ENCODE measurements at places on chromosomes 4 and X.
A peak's percentile ranks its signal among the peaks of the same experiment; 100 is the strongest.

- DNase-seq: peak; percentile 87
Observed at GRCh38 chr4:169611991-169612870, at the start of gene NEK1. TSS of gene NEK1 (minus strand) at chr4:169612583. CDS start at chr4:169602630, 9,953 bp downstream.

- DNase-seq: no peak
Observed at GRCh38 chr4:153161226-153161963, 42.8 kb upstream of the TRIM2 start.

- DNase-seq: no peak
Observed at GRCh38 chr4:47639531-47639930, 154.5 kb downstream of the ATP10D start.

- no peak for DNase-seq
Observed at GRCh38 chr4:36322921-36323354, 41.5 kb downstream of the DTHD1 start.

DNA sequence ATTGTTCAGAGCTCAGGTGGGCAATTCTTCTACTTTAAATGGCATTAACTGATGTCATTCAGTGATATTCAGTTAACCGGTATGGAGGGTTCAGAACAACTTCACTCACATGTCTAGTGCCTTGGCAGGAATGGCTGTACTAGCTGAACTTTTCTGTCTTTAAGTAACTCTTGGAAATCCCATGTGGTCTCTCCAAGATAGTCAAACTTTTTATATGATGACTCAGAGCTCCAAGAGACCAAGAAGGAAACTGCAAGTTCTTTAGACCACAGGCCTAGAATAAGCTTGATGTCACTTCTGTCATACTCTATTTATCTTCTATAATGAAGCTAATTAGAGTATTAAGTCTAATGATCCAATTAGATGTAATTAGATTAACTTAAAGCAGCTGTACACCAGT lies 24.9 kb downstream of the LHFPL1 start:
- no peak for DNase-seq

DNA sequence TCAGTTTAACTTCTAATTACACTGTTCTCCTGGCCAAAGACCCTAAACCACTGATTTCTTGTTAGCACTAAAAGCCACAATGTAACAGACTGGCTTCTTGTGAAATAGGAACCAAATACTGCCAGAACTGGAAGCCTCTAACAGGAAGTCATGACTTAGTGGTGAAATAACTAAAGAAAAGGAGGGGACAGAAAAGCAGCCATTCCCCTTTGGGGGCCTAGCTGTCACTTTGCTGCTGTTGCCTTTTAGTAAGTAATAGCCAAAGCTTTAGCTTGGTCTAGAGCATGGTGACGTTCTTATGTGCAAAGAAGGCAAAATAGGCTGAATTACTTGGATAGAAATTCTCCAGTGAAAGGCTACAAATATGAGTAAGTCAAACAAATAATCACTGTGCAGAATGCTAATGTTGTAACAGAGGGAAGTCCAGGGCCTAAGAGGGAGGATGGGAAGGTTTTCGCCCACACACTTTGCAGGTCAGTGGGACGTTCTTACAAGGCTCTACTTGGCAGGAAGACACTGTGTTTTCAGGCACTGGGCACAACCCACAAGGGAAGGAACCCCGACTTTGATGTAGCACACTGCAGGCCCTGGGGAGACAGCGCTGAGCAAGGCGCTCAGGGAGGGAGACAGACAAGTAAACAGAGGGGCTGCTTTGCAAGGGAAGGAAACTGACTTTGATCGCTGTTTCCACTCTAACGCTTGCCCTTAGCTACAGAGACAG lies 16.7 kb downstream of the GAB3 start:
- DNase-seq: no peak

- no peak for DNase-seq
Observed at GRCh38 chrX:116749943-116750342, 287.2 kb upstream of the CT83 start.

DNA sequence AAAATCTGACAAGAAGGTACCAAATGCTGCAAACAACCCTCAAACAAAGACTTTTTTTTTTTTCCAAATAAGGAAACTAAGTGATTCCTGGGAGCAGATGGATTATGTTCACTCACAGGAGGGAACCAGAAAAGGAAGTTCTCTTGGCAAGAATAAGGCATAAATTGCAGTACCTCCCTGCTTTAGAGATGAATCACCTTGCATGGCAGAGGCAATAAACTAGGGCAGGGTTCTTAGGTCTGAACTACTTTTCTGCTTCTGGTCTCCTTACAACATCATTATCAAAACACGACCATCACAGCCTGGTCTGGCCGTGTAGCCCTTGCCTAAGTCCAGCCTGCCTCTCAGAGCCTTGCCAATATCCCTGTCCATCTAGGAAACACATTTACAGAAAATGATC lies 6.3 kb downstream of the TMEM31 start:
- DNase-seq: no peak

- no peak for DNase-seq
Observed at GRCh38 chrX:68332201-68332731, 101.0 kb downstream of the OPHN1 start.

DNA sequence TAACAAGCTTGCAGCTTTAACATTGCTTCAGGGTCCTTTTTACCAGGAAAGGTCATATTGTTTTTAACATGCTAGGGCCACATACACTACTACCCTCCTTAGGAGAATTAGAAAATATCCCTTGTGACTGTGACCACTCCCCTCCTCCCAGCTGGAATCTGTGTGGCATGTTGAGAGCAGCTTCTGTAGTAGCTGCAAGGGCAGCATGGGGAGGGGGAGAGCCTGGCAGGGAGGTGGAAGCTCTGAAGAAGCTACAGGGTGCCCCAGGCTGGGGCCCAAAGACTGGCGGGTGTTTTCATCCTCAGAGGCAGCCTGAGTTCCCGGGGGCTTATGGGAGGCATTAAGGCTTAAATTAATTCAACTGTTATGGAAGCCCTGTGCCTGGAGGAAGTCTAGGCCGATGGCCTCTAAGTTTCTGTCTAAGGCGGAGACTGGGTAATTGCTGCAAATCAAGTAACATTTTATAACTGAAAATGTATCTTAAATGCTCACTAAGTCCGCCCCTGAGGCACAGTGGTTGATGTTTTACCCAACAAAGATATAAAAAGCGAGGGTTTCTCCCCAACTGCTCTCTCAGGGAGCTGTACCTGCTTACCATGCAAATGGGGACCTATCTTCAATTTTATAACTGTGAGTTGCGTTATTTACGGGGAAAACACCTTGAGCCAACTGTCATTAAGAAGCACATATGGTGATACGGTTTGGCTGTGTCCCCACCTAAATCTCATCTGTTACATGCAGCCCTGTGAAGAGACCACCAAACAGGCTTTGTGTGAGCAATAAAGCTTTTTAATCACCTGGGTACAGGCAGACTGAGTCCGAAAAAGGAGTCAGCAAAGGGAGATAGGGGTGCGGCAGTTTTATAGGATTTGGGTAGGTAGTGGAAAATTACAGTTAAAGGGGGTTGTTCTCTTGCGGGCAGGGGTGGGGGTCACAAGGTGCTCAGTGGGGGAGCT lies 37.4 kb upstream of the STS start:
- no peak for DNase-seq

- DNase-seq: no peak
Observed at GRCh38 chr4:121554382-121554781, 142.4 kb downstream of the ANXA5 start.

- no peak for DNase-seq
Observed at GRCh38 chr4:575281-576141, 584 bp downstream of the TMEM271 start.

- DNase-seq: no peak
Observed at GRCh38 chrX:63350465-63350877, 661 bp downstream of the SPIN4 start.

DNA sequence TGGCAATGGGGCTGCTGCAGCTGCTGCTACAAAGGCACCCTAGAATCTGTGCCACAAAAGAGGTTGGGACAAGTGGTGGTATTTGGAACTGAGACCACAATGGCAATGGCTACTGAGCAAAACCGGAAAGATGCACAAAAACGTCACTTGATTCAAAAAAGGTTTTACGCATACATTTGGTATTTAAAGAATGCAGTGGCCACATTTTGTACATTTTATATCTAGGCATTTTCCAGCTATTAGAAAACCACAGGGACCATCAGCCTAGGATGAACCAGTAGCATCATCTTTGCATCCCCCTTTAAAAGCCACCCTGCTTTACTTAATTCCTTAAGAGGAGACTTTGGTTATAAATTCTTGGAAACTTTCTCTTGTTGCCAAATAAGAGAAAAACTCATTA lies 104.8 kb upstream of the CXCL13 start:
- no peak for DNase-seq

GRCh38 chr4:26813698-26814097 lies 46.9 kb upstream of the STIM2 start:
- no peak for DNase-seq

GRCh38 chr4:142596121-142596520 lies 250.0 kb downstream of the INPP4B start:
- no peak for DNase-seq

- DNase-seq: no peak
Observed at GRCh38 chr4:98283219-98284189, 22.3 kb downstream of the RAP1GDS1 start.

DNA sequence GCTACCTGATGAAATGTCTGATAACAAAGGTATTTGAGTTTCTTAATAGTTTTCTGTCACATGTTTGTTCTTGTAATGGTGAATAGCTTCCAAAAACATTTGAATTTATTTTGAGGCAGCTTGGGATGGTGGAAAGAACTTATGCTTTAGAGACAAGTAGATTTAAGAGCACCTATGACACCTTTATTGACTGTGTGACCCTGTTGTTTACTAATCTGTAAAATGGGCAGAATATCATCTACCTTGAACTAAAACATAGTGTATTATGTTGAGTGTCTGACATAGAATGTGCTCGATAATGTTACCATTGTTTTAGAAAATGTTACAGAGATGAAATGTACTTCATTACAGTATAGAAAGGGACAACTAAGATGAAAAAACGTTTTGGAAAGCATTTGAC lies 24.9 kb downstream of the STAG2 start:
- DNase-seq: no peak

- DNase-seq: no peak
Observed at GRCh38 chr4:67723949-67724348, 23.0 kb upstream of the UBA6 start.

DNA sequence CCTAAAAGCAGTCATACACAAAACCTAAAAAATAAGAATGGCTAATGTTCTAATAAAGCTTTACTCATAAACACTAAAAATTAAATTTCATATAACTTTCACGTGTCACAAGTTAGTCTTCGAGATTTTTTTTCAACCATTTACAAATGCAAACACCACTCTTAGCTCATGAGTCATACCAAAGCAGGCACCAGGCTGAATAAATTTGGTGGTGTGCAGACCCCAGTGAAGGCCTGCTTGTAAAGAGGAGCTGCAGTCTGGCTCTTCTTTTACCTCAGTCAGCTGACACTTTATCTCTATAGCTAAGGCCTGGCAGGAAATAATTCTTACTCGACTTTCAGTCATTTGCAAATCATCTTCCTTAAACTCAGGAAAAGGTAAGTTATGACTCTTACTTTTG lies 37.4 kb downstream of the CLOCK start:
- DNase-seq: no peak

DNA sequence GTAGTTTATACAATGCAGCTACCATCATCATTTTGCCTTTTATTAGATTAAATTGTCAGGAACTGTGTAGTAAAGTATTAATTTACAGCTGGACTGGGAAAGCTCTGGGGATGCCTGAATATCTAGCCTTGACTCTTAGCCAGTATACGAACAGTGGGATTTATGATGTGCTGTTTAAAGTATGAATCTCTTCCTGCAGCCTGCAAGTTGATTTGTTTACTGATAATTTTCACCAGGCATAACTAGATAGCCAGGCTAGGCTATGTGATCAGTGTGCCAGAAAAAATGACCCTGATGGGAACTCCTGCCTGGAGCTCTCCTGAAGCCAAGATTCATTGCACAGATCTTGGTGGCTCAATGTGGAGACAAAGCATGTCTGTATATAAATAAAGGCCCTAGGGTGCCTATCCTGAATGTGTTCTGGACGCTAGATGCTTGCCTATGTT lies 119.2 kb downstream of the SCLT1 start:
- no peak for DNase-seq

DNA sequence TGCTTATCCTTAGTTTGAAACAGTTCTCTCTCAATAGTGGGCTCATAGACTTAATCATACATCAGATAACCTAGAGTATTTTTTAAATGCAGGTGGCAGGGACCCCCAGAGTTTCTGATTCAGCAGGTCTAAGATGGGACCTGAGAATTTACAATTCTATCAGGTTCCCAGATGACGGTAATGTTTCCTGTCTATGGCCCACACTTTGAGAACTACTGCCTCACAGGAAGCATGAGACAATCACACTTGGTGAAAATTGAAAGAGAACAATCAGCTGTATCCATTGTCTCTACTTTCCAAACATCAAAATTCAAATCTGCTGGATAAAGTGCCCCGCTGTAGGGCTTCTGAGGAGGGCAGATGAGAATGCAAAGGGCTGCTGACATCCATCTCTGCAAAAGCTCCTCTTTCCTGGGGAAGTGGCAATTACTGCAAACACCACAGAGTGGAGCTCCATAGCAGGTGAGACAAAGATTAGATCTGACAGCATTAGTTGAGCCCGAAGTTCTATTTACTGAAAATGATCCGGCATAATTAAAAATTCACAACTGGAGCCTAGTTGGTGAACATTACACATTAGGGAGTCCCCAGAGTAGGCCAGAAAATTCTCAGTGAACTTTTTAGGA lies 187.8 kb upstream of the MBNL3 start:
- no peak for DNase-seq

GRCh38 chr4:174107746-174108354 lies 175.6 kb downstream of the FBXO8 start:
- DNase-seq: no peak

- no peak for DNase-seq
Observed at GRCh38 chrX:138073626-138074025, 507.7 kb downstream of the ZIC3 start.

DNA sequence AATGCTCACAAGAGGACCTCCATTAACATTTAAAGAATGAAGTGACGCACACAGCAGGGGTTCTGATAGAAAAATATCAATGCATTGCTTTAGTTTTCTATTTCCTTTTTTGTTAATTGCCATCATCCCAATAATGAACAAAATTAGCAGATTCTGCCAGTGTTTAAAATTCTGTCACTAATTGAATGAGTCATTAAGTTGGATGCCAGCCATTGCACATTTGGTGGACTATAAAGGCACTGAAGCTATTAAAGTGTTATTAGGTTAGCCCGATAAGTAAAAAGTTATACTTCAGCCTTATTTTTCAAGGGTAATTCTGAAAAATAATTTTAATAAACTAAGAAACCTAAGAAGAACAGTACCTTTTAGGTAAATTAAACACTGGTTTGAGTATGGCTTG lies 53.1 kb downstream of the MAP3K15 start:
- no peak for DNase-seq

Measured in stimulated activated CD8-positive, alpha-beta memory T cell treated with anti-CD3 and anti-CD28 coated beads, Interleukin-2, amount 100 ng/mL, for 48 hours (primary cell).